BE2C (cell line): ENCODE measurements at places on chromosomes 16 and 17.
A peak's percentile ranks its signal among the peaks of the same experiment; 100 is the strongest.

DNA sequence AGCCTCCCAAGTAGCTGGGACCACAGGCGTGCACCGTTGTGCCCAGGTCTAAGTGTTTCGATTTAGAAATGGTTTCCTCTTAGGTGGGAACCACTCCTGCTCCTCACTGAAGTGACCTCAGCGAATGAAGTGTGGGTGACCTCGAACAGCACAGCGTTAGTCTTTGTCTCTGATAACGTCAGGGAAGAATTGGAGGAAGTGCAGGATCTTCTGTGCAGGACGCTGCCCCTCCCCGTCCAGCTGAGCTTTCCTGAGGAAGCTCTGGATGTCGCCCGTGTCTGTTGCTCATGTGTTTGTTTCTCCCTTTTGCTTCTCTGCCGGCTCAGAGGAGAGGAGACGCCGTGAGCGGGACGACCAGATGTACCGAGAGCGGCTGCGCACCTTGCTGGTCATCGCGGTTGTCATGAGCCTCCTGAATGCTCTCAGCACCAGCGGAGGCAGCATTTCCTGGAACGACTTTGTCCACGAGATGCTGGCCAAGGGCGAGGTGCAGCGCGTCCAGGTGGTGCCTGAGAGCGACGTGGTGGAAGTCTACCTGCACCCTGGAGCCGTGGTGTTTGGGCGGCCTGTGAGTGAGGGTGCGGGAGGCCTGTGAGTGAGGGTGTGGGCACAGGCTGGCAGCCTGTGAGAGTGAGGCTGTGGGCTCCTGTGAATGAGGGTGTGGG lies 15.6 kb downstream of the SPG7 start:
- no peak for DNase-seq

DNA sequence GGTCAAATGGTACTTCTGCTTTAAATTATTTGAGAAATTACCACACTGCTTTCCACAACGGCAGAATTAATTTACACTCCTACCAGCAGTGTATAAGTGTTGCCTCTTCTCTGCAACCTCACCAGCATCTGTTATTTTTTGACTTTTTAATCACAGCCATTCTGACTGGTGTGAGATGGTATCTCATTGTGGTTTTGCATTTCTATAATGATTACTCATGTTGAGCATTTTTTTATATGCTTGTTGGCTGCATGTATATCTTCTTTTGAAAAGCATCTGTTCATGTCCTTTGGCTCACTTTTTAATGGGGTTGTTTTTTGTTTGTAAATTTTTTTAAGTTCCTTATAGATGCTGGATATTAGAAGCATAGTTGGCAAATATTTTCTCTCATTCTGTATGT lies 446.7 kb downstream of the PMP22 start:
- no peak for DNase-seq

DNA sequence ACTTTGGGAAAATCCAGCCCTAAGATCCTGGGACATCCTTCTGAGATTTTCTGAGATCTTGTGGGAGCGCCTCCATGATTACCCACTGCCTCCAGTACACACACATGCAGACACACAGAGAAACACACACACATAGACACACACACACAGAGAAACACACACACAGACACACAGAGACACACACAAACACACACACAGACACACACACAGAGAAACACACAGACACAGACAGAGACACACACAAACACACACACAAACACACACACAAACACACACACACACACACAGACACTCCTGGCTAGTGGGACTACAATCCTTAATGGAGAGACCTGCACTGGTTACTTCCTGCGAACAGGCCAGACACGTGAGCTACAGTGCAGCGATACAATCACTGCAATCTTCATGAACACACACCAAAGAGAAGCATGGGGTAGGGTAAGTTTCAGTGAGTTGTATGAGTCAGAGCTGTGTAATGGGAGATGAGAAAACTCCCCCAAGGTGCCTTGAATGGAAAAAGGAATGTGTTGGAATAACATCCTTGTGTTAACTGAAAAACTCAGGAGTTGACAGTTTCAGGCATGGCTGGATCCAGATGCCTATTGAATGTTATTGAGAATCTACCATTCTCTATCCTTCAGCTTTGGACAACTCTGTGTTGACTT lies 79.5 kb downstream of the SLC6A2 start:
- DNase-seq = no peak

DNA sequence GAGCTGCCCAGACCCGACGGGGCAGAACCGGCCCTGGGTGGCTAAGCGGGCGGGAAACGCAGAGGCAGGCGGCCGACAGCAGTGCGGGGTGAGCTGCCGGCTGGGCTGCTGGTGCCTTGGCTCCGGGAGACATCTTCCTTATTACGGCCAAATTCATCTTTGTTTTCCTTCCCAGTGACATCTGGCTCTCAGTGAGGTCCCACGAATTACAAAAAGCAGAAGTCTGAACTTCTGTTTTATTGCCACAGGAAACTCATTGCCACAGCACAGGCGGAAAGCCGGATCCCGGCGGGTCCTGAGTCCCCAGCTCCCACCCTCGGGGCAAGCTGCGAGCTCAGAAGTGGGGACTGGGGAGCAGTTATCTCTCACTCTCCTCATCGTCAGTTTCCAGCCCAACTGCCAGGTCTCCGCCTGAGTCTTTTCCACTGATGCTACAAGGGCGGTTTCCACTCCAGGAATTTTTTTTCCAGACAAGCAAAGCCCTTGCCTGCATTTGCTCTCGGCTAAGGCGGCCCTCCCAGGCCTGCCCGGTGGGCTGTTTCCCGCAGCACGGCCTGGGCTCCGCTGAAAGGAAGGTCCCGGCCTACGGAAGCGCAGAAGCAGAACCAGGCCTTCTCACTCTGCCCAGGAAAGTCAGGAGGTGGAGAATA lies 40.3 kb downstream of the CBFA2T3 start:
- DNase-seq = no peak

GRCh38 chr17:77542011-77542410 lies 401.2 kb downstream of the SEC14L1 start:
- no peak for DNase-seq

DNA sequence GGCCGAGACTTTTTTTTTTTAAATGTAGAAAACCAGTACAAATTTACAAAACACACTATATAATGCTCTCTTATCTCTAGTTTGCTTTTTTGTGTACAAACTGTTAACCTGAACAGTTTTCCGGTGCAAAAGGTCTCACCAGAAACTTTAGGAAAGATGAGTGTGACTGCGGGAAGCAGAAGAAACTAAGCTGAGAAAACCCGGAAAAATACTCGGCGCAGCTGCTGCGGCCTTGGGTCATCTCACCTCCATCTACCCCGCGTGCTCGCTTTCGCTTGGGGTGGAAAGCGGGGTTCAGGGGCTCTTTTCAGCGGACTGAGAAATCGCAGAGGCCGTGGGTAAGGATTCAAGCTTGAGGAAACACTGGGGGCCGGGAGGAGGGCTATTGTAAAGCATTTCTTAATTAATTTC lies 1.8 kb downstream of the SALL1 start:
- DNase-seq = no peak

- no peak for DNase-seq
Observed at GRCh38 chr17:61396586-61397085, 3.0 kb upstream of the TBX2 start.

DNA sequence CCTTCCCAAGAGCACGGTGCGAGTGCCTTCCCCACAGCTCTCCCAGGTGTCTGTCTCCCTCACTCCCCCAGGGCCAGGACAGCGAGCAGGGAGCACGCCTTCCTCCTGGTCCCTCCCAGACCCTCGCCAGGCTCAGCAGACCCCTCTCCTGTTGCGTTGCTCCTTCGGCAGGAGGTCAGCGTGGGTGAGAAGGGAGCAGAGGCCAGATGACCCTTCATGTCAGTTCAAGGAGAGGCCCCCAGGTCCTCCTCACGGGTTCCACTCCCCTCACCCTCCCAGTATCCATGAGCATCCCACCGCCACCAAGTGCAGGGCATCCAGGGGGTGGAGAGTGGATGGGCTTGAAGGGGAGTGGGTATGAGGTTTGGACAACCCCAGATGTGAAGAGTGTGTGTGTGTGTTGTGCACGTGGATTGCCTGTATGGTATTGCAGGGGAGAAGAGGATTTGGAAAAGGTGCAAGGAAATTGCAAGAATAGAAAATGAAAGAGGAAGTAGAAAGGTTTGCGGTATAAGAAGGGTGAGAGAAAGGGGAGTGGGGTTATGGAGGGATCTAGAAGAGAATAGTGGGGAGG lies 17.7 kb downstream of the SGCA start:
- no peak for DNase-seq

GRCh38 chr16:30839523-30840227 lies 52.7 kb upstream of the ZNF629 start:
- no peak for DNase-seq

DNA sequence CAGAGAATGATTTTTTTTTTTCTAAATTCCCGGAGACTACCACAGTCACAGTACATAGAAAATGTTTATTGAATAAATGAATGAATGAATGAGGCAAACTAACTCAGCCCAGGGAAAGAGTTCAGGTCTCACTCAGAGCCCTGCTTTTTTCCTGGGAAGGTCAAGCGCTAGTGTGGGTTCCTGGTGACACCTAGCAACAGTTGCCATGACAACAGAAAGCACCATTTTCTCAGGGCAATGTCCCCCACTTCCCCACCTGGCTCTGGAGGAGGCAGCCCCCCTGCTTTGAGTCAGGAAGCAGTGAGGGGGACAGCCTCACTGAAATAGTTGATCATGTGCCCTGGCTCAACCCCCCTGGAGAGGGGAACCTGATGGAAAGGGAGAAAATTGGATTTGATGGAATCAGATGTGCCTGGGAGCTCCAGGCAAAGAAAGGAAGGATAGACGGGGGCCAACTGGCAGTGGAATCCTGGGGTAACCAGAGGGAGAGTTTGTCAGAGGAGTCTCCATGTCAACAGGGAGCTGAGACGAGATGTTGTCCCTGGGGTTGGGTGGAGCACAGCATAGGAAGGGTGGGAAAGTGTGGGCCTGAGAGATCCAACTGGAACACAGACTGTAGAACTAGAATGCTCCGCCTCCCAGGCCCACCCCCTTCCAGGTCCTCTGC lies 242.2 kb upstream of the CCL2 start:
- no peak for DNase-seq

DNA sequence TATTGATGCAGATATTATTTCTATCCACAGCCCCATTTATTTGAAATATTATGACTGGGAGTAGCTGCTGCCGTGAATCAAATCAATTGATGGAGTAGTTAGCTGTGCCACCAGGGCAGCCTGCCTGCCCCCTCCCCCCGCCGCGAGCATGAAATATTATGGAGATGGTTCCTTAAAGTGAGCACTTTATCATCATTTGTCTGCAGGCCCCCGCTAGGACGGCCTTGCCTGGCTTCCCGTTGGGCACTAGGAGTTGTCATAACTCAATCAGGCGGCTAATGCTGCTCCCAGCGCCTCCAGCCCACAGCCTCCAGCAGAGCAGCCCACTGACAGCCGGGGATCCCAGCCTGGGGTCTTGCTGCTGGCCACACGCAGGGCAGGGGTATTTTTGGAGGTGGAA lies 173.9 kb downstream of the SALL1 start:
- DNase-seq = no peak

- no peak for DNase-seq
Observed at GRCh38 chr17:77101521-77102410, 39.0 kb upstream of the SEC14L1 start.

DNA sequence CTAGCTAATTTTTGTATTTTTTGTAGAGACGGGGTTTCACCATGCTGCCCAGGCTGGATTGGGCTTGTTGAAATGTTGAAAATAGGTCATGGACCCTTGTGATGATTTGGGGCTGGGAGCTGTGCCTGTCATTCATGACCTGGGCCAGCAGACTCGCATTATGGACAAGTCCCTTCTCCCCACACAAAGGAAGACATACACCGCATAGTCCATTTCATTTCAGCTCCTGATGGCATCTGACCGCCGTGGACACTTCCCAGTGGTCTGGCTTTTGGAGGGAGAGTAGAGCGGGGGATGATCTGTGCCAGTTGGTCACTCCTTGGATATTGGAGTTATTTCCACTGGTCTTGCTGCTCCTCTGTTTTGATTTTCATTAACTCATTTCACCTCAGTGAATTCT lies 34.8 kb downstream of the MPRIP start:
- DNase-seq = no peak

GRCh38 chr17:39794249-39794970 lies 56.7 kb downstream of the GRB7 start:
- DNase-seq = no peak

GRCh38 chr17:78899361-78900260 lies 3.4 kb downstream of the CEP295NL start:
- peak; percentile 76 for DNase-seq

GRCh38 chr17:17535957-17536356 lies 39.8 kb upstream of the RASD1 start:
- DNase-seq = peak; percentile 13

- no peak for DNase-seq
Observed at GRCh38 chr16:80433623-80434022, 107.2 kb upstream of the DYNLRB2 start.

GRCh38 chr16:87115646-87116045 lies 201.5 kb downstream of the C16orf95 start:
- no peak for DNase-seq

- no peak for DNase-seq
Observed at GRCh38 chr17:76558198-76559095, 18.6 kb downstream of the PRCD start.

GRCh38 chr17:28901866-28902818 lies 737 bp downstream of the DHRS13 start:
- DNase-seq = peak; percentile 38

GRCh38 chr16:74253161-74253938 lies 43.3 kb upstream of the PSMD7 start:
- DNase-seq = no peak

DNA sequence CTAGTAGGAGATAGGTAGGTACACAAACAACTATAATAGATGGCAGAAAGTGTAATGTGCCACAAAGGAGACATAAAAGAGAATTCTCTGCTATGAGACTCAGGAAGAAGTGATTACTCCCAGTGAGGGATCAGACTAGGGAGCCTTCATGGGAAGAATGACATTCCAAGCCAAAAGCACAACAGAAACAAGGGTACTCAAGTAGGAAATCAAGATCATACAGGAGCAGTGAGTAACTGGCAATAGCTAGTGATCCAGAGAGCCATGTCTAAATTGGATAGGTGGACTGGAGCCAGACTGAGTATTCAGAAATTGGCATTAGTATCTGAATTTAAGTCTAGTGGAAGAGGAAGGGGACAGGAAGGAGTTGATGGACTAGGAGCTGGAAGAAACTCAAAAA lies 10.7 kb downstream of the RFFL start:
- DNase-seq = no peak

GRCh38 chr17:27535178-27535928 lies 79.1 kb downstream of the KSR1 start:
- DNase-seq = no peak

DNA sequence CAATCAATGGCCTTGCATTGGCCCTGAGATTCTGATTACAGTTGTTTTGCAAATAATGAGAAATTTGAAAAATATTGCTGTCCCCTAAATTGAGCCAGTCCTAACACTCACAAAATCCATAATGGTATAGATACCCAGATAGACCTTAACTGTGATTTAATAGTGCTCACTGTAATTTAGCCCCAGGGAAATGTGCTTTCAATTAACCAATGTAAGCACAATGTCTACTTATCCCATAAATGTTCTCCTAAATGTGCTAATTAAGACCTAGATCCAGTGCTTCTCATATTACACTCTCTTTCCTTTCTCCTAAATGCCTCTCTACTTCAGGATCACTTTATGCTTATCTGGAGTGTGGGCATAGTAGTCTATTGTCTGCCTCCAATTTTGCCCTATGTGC lies 417.8 kb upstream of the CCL2 start:
- no peak for DNase-seq
